Gastroesophageal sphincter (tissue), 4 donors: ENCODE measurements at places on chromosomes 5 and 9.

DNA sequence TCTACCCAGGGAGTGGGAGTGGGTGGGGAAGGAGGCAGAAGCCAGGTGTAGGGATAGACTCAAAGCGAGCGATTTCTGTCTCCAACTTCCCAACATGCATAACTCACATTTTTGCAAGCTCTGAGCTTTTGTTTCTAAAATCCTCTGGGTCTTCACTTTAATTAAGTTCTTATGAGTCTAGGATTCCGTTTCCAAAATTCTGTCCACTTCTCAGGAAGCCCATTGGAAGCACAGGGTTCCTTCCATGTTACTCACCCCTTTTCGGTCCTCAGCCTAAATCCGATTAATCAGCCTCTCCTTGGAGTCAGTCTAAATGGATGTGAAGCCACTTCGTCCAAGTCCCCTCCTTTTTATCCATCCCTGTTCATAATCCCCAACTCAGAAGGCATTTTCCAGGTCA is 1.4 kb downstream of the GPX3 start:
- no peak for ATAC-seq

DNA sequence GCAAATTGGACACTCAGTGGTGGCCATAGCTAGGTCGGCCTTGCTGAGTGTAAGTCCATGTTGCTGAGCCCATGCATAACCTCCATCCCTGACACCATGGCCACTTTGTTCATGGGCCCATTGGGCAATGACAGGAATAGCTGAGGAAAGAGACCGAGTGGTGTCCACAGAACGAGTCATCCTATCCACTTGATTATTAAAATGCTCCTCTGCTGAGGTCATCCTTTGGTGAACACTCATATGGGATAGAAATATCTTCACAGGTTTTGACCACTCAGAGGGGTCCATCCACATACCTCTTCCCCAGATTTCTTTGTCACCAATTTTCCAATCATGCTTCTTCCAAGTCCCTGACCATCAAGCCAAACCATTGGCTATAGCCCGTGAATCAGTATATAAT is 63.6 kb downstream of the PPIC start:
- ATAC-seq = no peak

- no peak for ATAC-seq
Observed at GRCh38 chr9:2050236-2050635, 35.1 kb downstream of the SMARCA2 start.

GRCh38 chr5:4855036-4855435 is 285.1 kb upstream of the ADAMTS16 start:
- ATAC-seq = no peak

GRCh38 chr9:100498592-100498991 is 25.6 kb downstream of the TMEFF1 start:
- no peak for ATAC-seq

GRCh38 chr9:36592801-36593583 is 20.3 kb downstream of the MELK start:
- no peak for ATAC-seq

GRCh38 chr5:9428272-9428671 is 117.6 kb downstream of the SEMA5A start:
- ATAC-seq = no peak
